Transverse colon (tissue), 4 donors: ENCODE measurements at places on chromosomes 1 and 21. TPM values are rescaled to one million over a fixed set of nuclear protein-coding genes. Genes with fewer than 3 reads are reported as not detected.
A peak's percentile ranks its signal among the peaks of the same experiment; 100 is the strongest.

- no peak for DNase-seq
Measured at GRCh38 chr1:77400781-77401180, 119.0 kb downstream of the AK5 start.

- DNase-seq = no peak
Measured at GRCh38 chr1:193355178-193355577, 168.8 kb upstream of the B3GALT2 start.

DNA sequence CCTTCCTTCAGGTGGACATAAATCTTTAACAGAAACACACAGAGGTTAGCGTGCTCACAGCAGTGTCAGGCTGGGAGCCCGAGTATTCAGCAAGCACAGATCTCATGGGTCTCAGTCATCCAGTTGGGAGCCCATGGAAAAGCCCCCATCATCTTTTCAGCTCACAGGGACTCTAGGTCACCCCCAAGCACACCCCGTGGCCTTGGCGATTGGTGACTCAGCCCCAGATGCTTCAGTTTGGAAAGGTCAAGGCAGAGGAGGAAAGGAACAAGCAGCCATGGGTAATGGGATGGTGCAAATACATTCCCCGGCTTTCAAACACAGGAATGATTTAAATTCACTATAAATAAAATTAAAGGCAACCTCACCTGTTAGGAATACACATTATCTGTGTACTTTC is 88.9 kb downstream of the PGBD5 start:
- no peak for DNase-seq

GRCh38 chr1:109639841-109640184 is 16.1 kb upstream of the GSTM4 start:
- DNase-seq = peak; percentile 7

GRCh38 chr1:2950926-2951305 is 70.4 kb upstream of the ACTRT2 start:
- DNase-seq = no peak

DNA sequence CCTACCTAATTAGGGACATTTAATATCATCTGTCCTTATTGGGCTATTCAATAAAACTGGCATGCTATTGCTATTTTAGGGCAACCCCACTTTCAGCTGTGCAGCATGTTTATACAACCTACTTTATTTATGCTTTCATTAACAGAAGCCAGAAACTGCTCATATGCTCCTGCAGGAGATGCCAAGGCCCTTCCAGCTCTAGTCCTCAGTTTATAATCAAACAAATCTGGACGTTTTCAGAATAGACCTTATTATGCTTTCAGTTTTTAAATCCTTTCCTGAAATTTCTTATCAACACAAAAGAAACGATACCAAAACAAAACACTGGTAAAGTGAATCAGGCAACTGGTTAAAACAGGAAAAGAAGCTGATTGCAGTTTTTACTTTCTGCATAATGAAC is 53.2 kb downstream of the PTGS2 start:
- no peak for DNase-seq

- peak; percentile 20 for DNase-seq
Measured at GRCh38 chr21:33657124-33657820, 15.0 kb downstream of the ITSN1 start.

- no peak for DNase-seq
Measured at GRCh38 chr1:115654663-115655305, 13.0 kb downstream of the VANGL1 start.

DNA sequence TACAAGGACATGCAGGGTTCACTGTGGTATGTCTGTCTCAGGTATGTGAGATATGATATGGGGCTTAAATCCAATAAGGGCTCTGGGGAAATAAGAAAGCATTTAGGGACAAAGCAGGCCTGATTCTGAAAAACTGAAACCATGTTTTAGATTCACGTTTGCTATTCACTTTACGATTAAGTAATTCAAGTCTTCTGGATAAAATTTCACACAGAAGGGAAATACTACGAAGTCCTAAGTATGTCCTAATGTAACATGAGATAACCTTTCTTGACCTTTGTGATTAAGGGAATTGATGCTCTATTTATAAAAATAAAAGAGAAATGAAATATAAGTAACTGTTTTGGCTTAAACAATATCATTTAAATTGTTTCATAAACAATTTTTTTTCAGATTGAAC is 55.4 kb downstream of the HNRNPR start:
- DNase-seq = no peak

DNA sequence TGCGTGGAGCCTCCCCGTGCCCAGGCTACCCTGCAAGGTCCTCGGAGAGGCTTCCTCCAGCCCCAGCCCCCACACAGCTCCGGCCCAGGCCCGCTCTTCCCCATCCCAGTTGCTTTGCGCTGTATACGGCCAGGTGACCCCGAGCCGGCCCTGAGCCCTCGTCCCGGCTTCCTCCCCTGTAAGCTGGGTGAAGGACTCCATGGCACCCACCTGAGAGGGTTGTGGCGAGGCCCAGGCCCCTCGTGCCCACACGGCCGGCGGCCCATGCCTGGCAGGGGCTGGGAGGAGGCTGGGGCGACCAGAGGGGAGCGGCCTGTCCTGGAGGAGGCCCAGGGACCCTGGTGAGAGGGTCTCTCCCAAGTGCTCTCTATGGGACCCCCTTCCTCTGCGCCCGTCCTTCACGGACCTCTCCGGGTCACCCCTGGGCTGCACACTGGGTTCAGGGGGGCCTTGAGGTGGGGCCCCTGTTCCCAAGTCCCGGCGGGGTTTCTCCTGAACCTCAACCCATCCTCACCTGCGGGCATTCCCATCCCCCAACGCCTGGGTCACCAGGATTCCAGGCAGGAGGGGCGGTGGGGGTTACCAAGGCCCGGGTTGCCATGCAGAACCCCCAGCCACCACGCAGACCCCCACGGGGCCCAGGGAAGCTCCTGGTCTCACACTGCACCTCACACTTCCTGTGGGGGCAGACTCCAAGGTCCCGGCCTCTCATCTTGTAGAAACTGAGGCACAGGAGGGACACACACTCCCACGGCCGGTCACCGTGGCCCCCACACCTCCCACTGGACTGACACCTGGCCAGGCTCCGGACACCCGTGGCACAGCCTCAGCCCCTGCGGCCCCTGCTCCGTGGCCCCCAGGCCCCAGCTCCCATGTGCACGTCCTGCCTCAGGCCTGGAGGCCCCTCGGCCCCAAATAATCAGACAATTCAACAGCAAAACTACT is 25.2 kb downstream of the COL6A1 start:
- DNase-seq = no peak

DNA sequence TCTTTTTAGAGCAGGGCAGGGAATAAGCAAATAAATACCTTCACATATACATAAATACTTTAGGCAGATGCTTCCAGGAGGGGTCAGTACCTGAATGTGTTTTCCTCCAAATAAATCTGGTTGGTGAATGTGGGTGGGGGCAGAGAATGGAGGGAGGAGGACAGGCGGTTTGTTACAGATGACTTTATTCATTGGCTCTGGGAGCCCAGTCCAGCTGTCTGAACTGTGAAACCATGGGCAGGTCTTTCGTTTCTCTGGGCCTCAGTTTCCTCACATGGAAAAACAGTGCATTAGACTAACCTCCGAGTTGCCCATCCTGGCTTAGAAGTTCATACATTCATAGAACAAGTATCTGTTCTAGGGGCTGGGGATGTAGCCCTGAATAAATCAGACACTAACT is 124.6 kb downstream of the IER5 start:
- DNase-seq = no peak

- no peak for DNase-seq
Measured at GRCh38 chr1:66938613-66939012, 13.8 kb downstream of the MIER1 start.

GRCh38 chr1:225366018-225366417 is 61.8 kb downstream of the LBR start:
- DNase-seq = no peak

DNA sequence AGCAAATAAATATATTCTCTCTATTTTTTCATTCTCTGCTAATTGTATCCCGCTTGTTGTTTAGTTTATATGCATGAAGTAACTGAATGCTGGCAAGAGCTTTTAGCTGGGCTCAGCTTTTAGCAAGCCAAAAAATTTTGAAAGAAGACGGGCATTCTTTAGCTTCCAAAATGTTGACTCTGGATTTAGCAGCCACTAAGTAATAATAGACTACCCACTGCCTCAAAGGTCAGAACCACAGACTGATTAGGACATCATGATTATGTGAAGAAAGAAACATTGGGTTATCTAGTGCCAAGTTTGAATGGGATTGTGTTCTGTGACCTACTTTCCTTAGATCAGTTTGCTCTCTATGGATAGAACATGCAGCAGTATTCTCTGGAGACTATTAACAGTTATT is 80.3 kb upstream of the DPH5 start:
- DNase-seq = no peak

The RHBG gene
- not detected for total RNA-seq

The VAMP4 gene
- 9.7 TPM for total RNA-seq

The FCRL4 gene
- total RNA-seq = not detected

The TRIM67 gene
- total RNA-seq = not detected

The LRRC38 gene
- not detected for total RNA-seq
